ENCODE measurements at places on chromosomes 1 and 21.

DNA sequence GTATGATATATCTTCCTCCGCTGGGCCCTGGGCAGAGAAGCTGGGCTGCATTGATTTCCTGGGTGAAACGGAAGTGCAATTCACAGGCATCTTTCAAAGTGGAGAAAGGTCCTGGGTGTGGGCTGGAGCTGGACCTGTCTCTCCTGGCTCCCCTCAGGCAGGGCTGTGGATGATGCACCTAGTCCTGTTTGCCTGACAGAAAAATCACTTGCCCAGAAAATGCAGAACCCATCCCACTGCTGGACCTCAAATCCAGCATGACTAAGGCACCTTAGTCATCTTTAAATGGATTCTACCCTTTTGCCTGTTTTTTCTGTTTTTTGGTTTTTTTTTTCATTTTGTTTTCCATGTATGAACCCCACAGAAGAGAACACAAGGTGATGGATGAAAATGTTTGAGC, 49.7 kb downstream of the MYSM1 start:
- DNase-seq = no peak

DNA sequence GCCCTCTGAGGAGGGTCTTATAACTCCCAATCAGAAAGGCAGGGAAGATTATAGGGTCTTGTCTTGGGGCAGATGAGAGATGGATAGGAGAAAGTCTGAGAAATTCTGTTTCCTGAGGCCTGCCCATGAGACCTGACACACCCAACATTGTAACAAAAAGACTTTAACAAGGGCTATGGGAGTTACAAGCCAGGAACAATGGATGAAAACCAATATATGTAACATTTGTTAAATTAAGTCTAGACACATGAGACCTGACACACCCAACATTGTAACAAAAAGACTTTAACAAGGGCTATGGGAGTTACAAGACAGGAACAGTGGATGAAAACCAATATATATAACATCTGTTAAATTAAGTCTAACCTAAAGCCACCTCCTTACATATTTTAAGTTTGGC, 21.8 kb downstream of the NRDC start:
- no peak for DNase-seq

DNA sequence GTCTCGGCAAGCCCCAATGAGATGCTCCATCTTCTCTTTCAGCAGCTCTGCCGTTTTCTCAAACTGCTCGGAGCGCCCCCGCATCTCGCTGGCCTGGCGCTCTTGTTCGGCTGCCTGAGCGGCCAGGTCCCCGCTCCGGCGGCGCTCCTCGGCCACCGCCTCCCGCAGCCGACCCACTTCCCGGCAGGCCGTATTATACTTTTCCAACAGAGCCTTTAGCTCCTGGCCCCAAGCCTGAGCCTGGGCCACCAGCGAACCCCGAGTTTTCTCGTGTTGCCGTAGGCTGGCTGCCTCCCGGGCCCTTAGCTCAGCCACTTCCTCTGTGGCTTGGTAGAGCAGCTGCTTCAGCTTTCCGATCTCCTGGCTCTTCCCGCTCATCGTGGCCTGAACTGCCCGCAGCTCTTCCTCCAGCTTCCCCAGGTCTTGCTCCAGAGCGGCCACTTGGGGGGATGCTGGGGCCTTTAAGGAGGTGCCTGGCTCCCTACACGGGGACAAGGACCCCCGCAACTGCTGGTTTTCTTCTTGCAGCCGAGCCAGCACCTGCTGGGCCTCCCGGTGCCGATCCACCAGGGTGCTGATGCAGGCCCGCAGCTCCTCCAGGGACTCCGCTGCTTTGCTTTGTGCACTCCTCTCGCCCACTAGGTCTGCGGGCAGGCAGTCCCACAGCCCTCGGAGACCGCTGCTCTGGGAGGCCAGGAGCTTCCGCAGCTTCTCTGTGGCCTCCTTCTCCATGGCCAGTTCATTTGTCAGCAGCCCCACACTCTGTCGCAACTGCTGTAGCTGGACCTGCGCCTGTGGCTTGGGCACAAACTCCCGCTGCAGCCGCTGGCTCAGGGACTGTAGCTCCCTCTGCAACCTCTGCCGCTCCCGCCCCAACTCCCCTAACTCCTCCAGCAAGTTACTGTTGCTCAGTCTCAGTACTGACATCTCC, 13.4 kb upstream of the PIAS3 start:
- DNase-seq = no peak

GRCh38 chr1:246801241-246802020, 77.2 kb downstream of the SCCPDH start:
- no peak for DNase-seq

- no peak for DNase-seq
These were observed 91.1 kb downstream of the SMYD2 start for GRCh38 chr1:214372092-214372491.

DNA sequence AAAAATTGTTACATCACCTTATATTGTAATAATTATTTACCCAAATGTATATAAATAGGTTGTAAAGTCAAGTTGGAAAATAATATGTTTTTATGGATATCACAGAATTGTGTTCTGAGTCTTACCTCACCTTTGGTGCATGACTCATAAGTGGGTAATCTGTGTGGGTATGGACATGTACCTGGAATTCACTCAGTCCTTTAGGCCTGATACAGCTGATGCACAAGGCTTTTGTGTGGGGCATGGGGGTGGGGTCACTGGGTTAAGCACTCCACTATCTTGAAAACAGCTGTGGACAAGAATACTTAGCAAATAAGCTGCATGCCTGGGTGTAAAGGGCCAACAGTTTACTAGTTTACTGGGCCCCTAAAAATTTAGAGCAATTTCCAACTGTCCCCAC, 34.4 kb downstream of the INKA2 start:
- no peak for DNase-seq

GRCh38 chr21:34745557-34746255, 76.9 kb downstream of the CLIC6 start:
- peak; percentile 67 for DNase-seq

DNA sequence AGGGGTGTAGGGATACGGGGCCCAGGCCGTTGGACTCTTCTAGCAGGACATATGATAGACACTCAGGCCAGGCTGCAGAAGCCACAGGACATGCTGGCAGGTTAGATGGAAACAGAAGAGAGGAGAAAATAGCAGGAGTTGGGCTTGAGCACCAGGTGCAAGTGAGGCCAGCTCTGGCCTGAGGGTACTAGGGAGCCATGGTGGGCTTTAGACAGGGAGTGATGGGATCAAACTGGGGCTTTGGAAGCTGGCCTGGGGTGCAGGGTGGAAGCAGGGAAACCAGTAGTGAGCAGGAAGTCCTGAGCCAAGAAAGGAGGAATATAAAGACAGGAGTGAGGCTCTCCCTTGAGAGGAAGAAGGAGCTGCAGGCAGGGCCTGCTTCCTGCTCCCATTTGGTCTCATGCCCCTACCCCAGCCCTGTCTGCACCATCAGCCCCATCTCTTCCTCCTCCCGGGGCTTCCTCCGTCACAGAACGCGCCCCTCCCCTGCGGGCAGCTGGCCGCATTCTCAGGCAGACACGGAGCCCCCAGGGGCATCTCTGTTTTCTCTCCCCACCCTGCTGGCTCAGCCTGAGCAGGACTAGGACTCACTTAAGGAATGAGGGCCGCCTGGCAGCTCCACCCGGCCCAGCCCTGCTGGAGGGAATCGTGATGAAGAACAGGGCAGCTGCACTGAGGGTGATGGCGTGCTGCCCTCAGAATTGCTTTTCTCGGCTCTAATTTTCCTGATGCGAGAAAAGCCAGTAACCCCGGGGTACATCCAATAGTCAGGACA, 165.5 kb upstream of the TMEM51 start:
- no peak for DNase-seq

GRCh38 chr1:99551812-99552614, 93.9 kb upstream of the PALMD start:
- no peak for DNase-seq

DNA sequence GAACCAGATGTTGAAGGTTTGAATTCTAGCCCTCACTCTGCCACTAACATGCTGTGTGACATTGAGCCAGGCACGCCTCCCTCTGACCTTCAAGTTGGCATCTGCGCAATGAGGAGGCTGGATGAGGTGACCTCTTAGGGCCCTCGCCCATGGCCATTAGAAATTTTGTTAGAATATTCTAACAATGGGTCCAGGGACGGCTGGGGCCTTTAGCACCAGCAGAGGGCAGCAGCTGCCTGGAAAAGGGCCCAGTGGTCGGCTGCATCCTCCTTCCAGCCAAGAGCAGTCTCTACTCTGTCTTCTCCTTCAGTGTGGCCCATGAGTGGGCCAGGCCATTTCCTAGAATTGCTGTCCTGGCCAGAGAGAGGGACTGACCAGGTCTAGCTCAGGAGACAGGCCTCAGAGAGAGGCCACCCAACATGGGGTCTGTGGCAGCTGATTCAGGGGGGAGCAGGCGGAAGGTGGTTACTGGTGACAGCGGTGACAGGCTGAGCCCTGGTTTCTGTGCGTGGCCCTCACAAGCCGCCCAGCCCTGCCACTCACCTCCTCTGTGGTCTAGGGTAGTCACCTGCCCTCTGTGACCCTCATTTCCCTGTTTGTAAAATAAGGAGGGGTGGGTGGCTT, 101.3 kb upstream of the ACTL8 start:
- DNase-seq = no peak

Data from NCI-H748 treated with DMSO at 0.1 percent for 48 hours (cell line).